ENCODE measurements at places on chromosomes 5 and 9.
A peak's percentile ranks its signal among the peaks of the same experiment; 100 is the strongest.

GRCh38 chr5:128116445-128116844 lies 32.9 kb downstream of the SLC12A2 start:
- DNase-seq = no peak

DNA sequence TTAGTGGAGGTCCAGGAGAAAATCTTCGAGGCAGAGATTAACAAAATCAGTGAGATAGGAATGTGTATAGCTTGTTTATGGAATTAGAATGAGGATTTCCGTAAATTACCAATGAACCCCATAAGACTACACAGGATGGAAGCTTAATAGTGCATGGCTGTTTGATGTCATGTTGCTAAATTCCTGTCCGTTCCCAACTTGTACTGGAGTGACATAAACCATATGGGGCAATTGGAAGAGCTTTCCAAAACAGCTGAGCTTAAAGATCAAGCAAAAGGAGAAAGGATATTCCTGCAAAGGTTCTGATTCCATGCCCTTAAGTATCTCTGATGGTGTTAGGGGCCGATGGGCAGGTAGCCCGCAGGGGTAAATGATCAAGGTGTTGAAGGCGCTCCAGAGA lies 17.4 kb downstream of the GLE1 start:
- DNase-seq = no peak

- no peak for DNase-seq
These were observed 86.7 kb upstream of the PCA3 start for GRCh38 chr9:76677481-76678055.

- no peak for DNase-seq
These were observed 68.1 kb downstream of the SPOCK1 start for GRCh38 chr5:137431051-137431450.

- DNase-seq = no peak
These were observed 188.7 kb downstream of the ROR2 start for GRCh38 chr9:91761362-91761761.

DNA sequence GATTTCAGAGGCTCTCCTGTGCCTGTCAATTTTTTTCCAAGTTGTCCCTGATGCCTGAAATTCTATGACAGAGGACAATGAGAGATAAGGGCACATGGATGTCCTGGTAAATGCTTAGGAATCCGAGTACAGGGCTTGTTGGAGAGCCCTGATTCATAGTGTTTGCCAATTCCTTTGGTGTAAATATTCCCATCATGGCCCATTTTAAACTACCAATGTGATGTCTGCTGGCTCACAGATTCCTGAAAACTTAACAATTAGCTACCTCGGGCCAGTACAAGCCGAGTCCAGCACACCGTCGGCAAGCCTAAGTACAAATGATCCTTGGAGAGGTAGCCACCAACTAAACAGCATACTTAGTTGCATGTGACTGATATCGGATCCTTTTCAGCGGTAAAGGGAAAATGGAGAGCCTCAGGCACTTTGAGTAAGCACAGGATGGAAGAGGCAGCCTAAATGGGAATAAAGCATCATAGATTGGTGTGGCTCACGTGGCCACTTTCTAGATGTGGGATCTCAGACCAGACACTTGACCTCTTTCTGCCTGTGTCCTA lies 3.6 kb downstream of the ITK start:
- no peak for DNase-seq

DNA sequence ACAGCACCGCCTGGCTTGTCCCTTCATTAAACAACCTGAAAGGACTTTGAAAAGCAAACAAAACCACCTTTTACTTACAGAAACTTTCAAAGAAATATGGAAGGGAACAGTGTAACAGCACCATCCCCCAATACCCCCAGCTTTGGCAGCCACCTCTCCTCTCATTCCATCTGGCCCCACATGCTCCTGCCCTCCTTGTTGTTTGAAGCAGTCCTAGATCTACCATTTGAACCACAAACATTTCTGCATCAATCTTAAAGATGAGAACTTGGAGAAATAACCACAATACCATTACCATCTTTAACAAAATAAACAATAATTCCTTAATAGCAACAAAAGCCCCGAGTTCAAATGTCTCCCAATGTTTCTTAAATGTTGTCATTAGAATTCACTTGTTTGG lies 17.8 kb upstream of the COL15A1 start:
- DNase-seq = no peak

DNA sequence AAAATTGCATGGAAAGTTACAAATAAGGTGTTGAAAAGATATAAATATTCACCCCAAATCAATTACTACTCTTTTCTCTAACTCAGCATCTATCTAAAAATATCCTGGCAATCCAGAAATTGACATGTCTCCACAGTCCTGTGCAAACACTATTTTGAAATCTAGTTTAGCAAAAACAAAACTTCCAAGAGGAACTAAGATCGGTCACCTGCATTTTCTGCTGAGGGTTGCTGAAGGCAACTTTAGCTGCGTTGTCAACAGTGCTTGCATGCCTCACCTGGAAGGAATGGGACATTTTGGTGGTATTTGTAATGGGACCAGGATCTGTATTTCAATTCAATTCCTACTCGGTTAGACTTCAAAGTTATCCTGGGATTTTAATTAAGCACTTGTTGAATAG lies 398.3 kb downstream of the NTRK2 start:
- DNase-seq = no peak

DNA sequence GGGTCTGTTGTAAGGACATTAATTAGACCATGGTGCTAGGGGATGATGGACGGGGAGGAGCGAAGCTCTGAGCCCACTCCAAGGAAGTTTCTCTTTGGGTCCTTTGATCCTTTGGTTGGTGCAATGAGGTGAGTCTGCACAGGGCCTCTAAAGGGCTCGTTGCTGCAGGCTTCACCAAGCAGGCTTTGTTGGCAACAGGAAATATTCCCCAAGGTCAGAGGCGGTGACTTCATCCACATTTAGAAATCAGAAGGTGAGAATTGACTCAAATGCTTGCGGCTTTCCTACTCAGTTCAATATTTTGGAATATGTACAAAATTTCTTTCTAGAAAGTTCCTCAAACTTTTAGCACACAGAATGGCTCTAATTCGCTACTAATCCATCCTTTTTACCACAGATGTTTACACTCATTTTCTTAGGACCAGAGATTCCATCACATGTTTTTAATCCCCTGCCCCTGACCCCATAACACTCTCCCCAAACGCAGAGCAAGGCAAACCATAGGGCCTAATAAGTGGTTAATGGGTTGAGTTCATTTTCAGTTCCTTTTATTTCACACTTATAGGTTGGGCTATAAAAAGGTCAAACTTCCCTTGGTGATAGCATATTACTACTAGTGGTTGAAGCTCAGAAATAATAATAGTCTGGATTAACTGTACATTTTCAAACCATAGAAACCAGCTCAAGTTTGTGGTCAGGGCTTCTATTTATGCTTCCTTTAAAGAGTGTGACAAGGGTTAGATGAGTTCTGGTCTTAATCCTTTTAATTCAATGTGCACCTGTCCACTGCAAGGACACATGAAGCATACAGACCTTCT lies 37.3 kb upstream of the TMEM252 start:
- no peak for DNase-seq

GRCh38 chr9:106403081-106403480 lies 459.9 kb upstream of the ZNF462 start:
- no peak for DNase-seq

DNA sequence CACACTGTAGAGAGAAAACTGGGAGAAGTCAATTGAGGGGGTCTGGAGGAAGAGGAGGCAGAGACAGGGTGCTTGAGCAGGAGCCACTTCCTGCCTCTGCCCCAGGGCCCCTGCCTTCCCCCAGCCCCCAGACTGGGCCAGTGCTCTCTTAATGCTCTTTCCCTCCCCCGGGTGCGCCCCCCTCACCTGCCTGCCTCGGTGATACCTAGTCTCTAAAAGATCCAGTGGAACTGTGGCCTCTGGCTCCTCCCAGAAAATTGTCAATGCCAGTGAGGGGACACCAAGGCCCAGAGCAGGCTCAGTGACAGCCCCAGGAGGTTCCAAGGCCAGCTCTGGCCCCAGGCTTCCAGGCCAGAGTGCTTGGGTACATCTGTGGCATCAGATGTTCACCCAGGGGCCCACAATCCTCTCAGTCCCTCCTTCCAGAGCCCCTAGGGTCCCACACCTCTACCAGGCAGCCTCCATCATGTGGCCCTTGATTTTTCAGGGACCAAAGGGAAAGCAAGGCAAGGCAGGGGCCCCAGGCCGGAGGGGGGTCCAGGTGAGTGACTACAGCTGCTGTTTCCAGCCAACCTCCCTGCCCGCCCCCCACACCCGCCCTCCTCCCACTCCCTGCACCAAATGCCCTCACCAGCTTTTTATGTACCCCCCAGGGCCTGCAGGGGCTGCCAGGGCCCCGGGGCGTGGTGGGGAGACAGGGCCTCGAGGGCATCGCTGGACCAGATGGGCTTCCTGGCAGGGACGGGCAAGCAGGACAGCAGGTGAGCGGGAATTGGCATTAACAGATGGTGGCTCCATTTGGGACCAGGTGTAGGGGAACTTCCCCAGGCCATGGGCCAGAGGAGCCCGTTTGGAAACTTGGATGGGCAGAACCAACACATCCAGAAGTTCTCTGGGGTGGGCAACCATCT lies 33.1 kb upstream of the ORM1 start:
- no peak for DNase-seq

- DNase-seq = no peak
These were observed 190.6 kb downstream of the ISL1 start for GRCh38 chr5:51573835-51574234.

DNA sequence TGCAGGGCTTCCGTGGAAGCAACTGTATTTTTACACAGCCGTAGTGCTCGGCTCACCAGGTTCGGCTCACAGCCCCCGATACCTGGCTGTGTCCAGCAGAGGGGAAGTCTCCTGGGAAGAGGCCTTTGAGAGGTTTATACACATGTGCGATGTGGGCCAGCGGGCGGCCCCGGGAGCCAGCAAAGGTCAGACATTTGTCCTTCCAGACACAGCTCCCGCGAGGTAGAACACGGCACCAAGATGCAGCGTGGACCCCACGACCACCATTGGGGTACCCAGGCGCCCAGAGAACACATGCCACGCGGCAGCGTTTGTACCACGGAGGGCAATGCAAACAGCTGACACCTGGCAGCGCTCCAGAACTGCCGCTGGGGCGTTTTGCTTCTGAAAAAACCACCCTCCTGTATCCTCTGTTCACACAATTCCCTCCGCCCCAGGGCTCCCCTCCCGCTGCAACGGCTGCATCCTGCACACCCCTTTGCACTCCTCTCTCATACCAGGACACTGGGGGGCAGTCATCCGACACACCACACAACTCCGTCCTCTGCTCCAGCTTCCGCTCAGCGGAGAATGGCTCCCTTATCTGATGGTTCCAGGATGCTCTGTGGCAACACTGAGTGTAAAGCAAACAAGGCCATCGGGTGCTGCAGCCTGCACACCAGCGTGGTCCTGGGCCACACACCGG lies 235.3 kb downstream of the SYK start:
- peak; percentile 34 for DNase-seq

DNA sequence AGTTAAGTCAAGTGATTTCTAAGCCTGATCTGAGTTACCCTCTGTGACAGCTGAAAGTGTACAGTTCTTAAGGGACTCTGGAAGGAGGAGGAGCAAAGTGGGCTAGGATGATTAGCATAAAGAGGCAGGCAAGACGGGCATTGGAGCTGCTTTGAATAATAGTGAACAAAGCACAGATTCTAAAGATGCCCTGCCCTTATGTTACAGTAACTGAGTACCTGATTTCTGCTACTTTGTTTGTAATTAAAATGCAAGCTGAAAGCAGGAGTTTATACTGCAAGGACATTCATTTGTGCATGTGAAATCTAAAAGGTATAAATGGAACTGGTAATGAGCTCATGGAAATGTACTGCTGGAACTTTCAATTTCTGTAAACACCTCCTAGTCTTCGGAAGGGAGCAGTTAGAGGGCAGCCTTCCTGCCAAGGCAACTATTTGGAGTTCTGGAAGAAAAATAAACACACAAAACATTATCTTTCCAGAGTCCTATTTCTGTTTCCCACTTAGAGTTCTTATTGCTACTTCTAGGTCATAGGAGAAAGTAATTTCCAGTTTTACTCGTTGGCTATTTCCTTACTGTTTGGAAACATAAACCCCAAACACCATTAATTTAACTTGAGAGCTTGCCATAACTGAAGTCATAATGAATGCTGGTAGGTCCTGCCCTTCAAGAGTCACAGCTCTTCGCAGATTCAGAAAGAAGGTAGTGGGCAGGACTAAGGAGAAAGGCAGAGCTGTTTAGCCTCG lies at the start of gene RANBP3L:
Gene RANBP3L, minus strand, starts transcription at position 45 of the 746 bp plus-strand sequence. CDS start 486 bp downstream, outside the sequence.
- no peak for DNase-seq

DNA sequence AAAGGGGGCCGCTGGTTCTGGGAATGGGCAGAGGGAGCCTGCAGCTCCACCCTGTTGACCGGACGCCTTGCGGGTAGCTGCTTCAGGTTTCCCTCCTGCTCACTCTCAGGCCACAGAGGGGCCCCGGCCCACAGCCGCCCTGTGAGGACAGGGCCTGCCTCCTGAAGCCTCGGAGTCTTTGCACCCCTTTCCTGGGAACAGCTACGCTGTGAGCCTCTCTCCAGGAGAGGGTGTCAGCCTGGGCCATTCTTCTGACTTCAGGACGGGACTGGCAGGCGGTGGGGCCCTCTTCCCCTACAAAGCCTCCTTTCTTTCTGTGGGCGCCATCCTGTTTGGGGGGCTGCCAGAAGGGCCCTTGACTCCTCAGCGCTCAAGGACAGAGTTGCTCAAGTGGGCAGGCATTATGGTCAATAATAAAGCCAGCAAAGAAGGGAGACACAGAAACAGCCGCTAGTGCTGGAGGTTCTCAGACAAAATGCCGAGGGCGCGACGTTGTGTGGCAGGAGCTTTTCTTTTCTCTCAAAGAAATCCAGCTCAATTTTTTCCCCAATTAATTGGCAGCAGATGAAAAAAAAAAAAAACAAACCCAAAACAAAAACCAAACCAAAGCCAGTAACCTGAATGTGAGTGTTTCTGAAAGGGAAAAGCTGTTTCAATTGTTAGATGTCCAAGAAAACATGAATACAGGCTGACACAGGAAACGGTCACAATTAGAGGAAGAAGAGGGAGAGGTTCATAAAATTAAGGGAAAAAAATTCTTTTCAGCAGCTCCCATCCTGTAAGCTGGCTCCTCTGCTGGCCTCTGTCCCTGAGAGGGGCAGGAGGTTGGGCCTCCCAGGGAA lies 12.8 kb upstream of the SLC25A51 start:
- DNase-seq = no peak

DNA sequence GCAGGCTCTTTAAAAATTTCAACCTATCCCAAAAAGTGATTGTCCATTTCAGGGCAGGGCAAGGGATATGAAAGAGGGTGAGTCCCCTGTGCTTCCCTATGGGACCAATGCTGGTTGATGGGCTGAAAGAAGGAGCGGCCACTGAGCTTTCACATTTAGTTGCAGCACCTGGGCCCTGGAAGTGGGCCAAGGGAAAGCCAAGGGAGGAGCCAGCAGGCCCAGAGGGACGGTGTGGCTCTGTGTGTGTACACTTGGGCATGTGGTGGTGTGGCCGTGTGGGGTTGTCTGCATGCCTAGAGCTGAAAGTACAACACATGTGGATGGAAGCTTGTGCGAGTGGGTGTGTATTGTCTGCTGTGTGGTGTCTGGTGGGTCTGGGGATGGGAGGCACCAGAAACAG lies 14.0 kb upstream of the PSMD5 start:
- DNase-seq = no peak

- DNase-seq = no peak
These were observed 287.3 kb upstream of the NUDT12 start for GRCh38 chr5:103849934-103850333.

Measured in activated T-helper 1 cell treated with anti-CD3 and anti-CD28 coated beads, Interleukin-2, amount 50 U/mL, for 16 hours (primary cell).